ENCODE measurements at places on chromosomes 1 and 21.

DNA sequence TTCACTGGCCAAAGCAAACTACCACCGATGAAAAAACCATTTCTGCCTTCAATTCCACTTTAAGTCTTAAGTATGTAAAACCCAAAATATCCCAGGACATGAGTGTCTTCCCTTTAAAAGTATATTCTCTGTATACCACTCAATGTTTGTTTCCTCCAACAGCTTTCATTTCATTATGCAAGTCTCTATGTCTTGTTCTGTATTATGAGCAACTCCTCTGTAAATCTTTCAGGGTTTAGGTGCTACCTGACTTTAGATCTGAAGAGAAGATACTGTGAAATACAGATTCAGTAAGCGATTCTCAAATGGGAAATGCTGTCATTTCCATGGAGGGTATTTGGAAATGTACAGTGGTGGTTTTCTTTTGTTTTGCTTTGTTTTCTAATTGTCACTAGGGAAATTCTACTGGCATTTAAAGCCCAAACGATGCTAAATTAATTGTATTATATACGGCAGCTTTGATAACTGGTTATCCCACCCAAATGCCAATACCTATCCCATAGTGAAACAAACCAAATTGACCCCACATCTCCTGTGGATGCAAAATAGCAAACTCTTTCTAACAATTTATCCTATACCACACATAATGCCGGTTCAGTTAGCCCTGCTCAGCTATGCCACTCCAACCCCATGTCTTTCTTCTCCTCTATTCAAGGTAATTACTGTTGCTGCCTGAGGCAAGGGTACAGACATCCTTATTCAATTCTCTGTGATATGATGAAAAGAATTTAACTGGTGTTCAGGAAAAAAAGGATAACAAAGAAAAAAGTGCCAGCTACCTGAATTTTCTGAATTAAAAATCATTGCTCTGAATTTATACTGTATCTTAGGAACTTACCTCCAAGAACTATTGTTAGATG, 182.8 kb downstream of the EIF4G3 start:
- no peak for DNase-seq

GRCh38 chr1:202075389-202075788, 47.3 kb upstream of the GPR37L1 start:
- DNase-seq = no peak

DNA sequence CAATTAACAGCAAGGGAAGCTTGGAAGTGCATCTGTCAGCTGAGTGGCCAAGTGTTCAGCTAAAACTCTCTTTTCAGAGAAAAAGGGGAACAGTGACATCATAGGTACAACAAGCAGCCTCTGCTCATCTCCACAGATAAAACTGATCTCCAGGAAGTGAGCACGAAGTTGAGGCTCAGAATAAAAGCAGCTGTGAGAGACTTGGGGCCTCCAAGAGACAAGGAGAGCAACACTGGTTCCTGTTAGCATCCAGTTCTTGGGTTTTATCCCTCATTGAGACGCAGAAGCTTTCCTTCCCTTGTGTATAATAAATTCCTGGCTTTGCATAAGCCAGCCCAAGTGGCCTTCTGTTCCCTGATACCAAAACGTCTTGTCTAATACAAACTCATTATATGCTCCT, 20.0 kb upstream of the CNN3 start:
- DNase-seq = no peak

- DNase-seq = no peak
Measured at GRCh38 chr1:227127891-227128290, 187.8 kb downstream of the COQ8A start.

GRCh38 chr1:51768971-51769588, 109.4 kb downstream of the NRDC start:
- peak; percentile 57 for DNase-seq

DNA sequence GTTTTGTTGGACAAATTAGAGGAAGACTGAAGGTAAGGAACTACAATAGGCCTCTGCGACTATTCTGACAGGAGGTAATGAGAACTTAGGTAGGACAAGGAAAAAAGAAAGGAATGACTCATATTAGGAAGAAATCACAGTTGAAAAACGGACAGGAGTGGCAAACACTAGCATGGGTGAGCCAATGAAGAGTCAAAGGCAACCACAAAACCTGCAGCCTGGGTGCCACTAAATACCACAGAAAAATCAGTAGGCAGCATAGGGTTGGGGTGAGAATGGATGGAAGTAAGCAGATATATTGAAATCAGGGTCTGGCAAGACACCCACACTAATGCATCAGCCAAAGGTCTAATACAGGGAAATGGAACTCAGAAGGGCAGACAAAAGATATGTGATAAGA, 10.0 kb downstream of the RBM34 start:
- DNase-seq = no peak
